ENCODE measurements at places on chromosomes 11 and 22. TPM values are rescaled to one million over a fixed set of nuclear protein-coding genes. Genes with fewer than 3 reads are reported as not detected.

DNA sequence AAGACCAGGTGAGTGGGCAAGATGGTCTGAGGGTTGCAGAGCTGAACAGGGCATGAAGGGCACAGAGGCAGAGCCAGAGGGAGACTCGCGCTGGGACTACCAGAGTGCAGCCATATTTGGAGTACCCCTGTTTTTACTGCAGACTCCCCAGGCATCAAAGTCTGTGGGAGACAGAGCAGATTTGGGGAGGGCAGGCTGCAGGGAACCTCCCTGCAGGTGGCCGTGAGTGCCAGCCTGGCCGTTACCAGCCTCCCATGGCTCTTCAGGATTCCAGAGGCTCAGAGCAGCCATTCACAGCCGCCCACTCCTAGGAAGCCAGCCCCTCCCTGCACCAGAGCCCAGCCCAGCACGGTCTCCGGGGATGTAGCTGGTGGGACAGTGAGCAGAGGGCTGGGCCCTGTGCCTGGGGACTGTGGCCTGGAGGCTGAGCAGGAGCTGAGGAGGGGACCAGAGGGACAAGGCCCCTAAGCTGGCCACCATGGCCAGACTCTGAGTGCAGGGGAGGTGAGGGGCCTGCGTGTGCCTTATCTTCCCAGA, at the start of gene SEPTIN3:
TSS of gene SEPTIN3 (plus strand) at position 334 of the 537 bp plus-strand sequence. CDS start 2,050 bp downstream, outside the sequence.
- H3K4me3 ChIP-seq = no peak within 1 kb of the TSS
- no peaks in the 10 kb centered on the region for H3K4me1 ChIP-seq
- H3K27me3 ChIP-seq = peaks cover under 1% of the 10 kb centered on the region
- no peak for DNase-seq

GRCh38 chr22:42083119-42083518, 3.6 kb downstream of the SMDT1 start:
- DNase-seq = no peak
- H3K36me3 ChIP-seq = peaks cover 54% of the 10 kb centered on the region
- H3K27ac ChIP-seq = no peak overlapping the region
- peaks cover 24% of the 10 kb centered on the region for H3K4me1 ChIP-seq

OR4D5 gene
- total RNA-seq = not detected

GRCh38 chr11:13761250-13761649, 92.8 kb downstream of the FAR1 start:
- H3K4me1 ChIP-seq = no peaks in the 10 kb centered on the region
- no peak overlapping the region for H3K4me3 ChIP-seq
- no peaks in the 10 kb centered on the region for H3K27me3 ChIP-seq
- no peaks in the 10 kb centered on the region for H3K36me3 ChIP-seq
- no peak for DNase-seq

DNA sequence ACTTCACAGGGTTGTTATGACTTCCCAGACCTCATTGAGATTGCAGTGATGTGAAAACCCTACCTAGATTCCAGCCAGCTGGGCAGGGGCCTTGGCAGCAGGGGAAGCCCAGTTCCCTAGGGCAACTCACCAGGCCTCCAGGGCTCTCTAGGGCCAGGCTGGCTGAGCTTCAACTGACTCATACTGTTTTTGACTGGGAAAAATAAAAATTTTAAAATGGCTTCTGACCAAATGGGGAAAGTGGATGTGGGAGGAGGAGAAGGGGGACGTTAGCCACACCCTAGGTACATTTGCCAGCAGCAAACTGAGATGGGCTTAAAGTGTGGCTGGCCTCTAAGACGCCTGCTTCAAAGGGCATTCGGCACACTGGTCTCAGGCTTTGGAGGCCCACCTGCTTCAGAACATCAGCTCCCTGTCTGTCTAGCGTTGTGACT, 39.0 kb downstream of the BMAL1 start:
- H3K4me3 ChIP-seq = no peak overlapping the region
- no peaks in the 10 kb centered on the region for H3K36me3 ChIP-seq
- DNase-seq = peak; percentile 77
- H3K27me3 ChIP-seq = no peaks in the 10 kb centered on the region
- H3K4me1 ChIP-seq = peaks cover 54% of the 10 kb centered on the region
- H3K27ac ChIP-seq = peak overlapping the region; percentile 14

DNA sequence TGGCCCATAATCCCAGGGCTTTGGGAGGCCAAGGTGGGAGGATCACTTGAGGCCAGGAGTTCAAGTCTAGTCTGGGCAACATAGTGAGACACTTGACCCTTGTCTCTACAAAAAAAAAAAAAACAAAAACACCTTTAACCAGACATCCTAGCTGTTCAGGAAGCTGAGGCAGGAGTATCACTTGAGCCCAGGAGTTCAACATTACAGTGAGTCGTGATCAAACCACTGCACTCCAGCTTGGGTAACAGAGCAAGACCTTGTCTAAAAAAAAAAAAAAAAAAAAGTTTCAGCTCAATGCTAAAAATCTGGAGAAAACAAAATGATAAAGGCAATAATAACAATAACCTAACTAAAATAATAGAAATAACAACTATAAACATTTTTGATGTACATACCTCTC, 22.6 kb upstream of the APLP2 start:
- DNase-seq = no peak
- H3K36me3 ChIP-seq = no peaks in the 10 kb centered on the region
- H3K4me3 ChIP-seq = no peak overlapping the region
- no peaks in the 10 kb centered on the region for H3K27me3 ChIP-seq
- no peak overlapping the region for H3K27ac ChIP-seq

OR5P2 gene
- 1.3 TPM for total RNA-seq

HSPB2 gene
- 9.2 TPM for total RNA-seq

C22orf42 gene
- total RNA-seq = not detected

RFPL2 gene
- total RNA-seq = not detected

DNA sequence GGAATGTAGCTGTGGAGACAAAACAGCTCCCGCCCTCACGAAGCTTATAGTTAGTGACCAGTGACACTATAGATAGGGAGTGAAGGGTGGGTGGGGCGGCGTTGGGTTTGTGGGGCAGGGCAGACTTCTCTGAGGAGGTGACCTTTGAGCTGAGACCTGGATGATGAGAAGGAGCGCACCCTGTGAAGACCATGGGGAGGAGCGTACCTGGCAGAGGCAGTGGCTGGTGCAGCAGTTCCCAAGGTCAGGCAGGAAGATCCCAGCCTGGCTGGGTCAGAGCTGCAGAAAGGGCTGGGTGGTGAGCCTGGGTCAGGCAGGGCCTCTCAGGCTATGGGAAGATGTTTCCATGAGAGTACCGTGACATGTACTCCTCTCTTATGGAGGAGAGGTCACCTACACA, 135.0 kb upstream of the RCN1 start:
- no peak overlapping the region for H3K27ac ChIP-seq
- H3K36me3 ChIP-seq = no peaks in the 10 kb centered on the region
- H3K4me3 ChIP-seq = no peak overlapping the region
- no peak for DNase-seq

STK33 gene
- 9.4 TPM for total RNA-seq

- no peaks in the 10 kb centered on the region for H3K27me3 ChIP-seq
- H3K36me3 ChIP-seq = no peaks in the 10 kb centered on the region
- no peak overlapping the region for H3K27ac ChIP-seq
Observed at GRCh38 chr11:1026163-1026450, 10.4 kb downstream of the MUC6 start.

PGA3 gene
- not detected for total RNA-seq

DEUP1 gene
- not detected for total RNA-seq
